ENCODE measurements at places on chromosomes 7 and 10. TPM values are rescaled to one million over a fixed set of nuclear protein-coding genes. Genes with fewer than 3 reads are reported as not detected.
A peak's percentile ranks its signal among the peaks of the same experiment; 100 is the strongest.

CACNA2D1 gene
- total RNA-seq: 37.4 TPM

SEC61G gene
- 271 TPM for total RNA-seq

VPS50 gene
- 17.0 TPM for total RNA-seq

GHRHR gene
- not detected for total RNA-seq

NRCAM gene
- 0.27 TPM for total RNA-seq

SAMD9L gene
- total RNA-seq: 3.3 TPM

- peaks cover 11% of the 10 kb centered on the region for H3K27me3 ChIP-seq
- no peak overlapping the region for H3K27ac ChIP-seq
- peaks cover 9% of the 10 kb centered on the region for H3K4me1 ChIP-seq
- no peak overlapping the region for H3K4me3 ChIP-seq
These were observed 67.1 kb downstream of the MTURN start for GRCh38 chr7:30201921-30202320.

GRCh38 chr10:16470747-16471146 is 33.9 kb downstream of the PTER start:
- H3K36me3 ChIP-seq: no peaks in the 10 kb centered on the region
- H3K4me3 ChIP-seq: no peak overlapping the region
- DNase-seq: no peak
- H3K4me1 ChIP-seq: no peaks in the 10 kb centered on the region
- H3K27ac ChIP-seq: no peak overlapping the region

- H3K36me3 ChIP-seq: no peaks in the 10 kb centered on the region
- peak overlapping the region; percentile 1 for H3K27ac ChIP-seq
- H3K27me3 ChIP-seq: no peaks in the 10 kb centered on the region
- H3K4me3 ChIP-seq: no peak overlapping the region
These were observed 20.2 kb upstream of the SMC3 start for GRCh38 chr10:110547139-110547761.

- no peaks in the 10 kb centered on the region for H3K36me3 ChIP-seq
- H3K27ac ChIP-seq: no peak overlapping the region
- H3K4me1 ChIP-seq: peaks cover 33% of the 10 kb centered on the region
- peak; percentile 82 for DNase-seq
- no peaks in the 10 kb centered on the region for H3K27me3 ChIP-seq
- no peak overlapping the region for H3K4me3 ChIP-seq
These were observed 96.4 kb downstream of the FAS start for GRCh38 chr10:89086801-89087521.

- no peak overlapping the region for H3K4me3 ChIP-seq
- H3K36me3 ChIP-seq: peaks cover 15% of the 10 kb centered on the region
- no peaks in the 10 kb centered on the region for H3K4me1 ChIP-seq
- no peak overlapping the region for H3K27ac ChIP-seq
- DNase-seq: no peak
These were observed 138.3 kb downstream of the DNAJB6 start for GRCh38 chr7:157475095-157475494.

DNA sequence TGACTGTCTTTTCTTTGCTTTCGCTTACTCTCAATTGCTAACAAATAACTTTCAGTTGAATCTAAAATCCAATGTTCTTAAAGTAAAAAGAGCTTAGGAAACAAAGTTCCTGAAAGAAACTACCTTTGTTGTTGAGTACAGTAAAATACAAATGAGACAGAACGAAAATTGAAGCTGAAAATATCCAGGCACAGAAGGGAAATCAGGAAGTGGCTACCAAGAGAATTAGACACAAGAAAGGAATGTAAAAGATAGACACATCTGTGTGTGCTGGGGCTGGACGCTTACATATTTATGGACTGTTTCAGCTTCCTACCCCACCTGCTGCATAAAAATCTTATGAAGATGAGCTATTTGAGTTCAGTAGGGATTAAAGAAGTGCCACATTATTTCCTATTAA is 161.7 kb upstream of the PLXDC2 start:
- H3K27me3 ChIP-seq: no peaks in the 10 kb centered on the region
- peak; percentile 56 for DNase-seq
- peak overlapping the region; percentile 84 for H3K27ac ChIP-seq
- peak overlapping the region; percentile 80 for H3K4me3 ChIP-seq

- no peak overlapping the region for H3K4me3 ChIP-seq
- no peak overlapping the region for H3K27ac ChIP-seq
These were observed 13.9 kb upstream of the DNAJC1 start for GRCh38 chr10:22017283-22018020.

GRCh38 chr10:33270971-33271370 is 63.5 kb downstream of the NRP1 start:
- H3K27ac ChIP-seq: peak overlapping the region; percentile 99
- peaks cover 59% of the 10 kb centered on the region for H3K4me1 ChIP-seq
- no peaks in the 10 kb centered on the region for H3K27me3 ChIP-seq
- DNase-seq: no peak
- no peak overlapping the region for H3K4me3 ChIP-seq

DNA sequence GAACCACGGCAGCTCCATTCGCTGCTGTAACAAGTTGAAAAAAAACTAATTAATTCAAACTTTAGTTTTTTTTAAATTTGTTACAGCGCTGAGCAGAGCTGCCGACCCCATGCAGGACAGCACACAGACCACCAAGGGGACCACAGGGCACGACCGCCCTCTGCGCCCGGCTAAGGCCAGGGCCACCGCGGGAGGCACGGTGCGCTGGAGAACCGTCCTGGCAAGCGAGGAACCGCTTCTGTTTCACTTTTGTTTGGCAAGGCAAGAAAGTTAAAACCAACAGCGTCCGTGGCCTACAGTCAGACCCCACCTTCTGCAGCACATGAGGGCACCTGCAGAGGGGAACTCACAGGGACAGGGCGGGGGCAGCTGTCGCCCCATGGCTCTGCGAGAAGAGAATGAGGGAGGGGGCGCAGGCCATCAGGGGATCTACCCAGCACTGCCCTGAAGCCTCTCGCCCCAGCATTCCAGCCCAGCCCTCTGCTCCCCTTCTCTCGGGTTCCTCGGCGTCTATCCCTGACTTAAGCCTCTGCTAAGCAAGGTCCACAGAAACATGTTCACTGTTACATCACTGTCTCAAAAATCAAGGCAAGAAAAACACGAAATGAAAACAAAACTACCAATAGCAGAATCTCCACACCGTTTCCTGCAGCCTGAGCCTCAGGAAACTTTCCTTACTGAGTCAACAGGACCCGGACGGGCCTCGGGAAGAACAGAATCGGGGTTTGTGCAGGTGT is 204.4 kb downstream of the DIP2C start:
- H3K27me3 ChIP-seq: peaks cover 2% of the 10 kb centered on the region
- H3K27ac ChIP-seq: no peak overlapping the region
- H3K4me3 ChIP-seq: no peak overlapping the region
- peaks cover 8% of the 10 kb centered on the region for H3K36me3 ChIP-seq

GRCh38 chr7:79461660-79462059 is 8.2 kb upstream of the MAGI2 start:
- H3K4me1 ChIP-seq: peaks cover 60% of the 10 kb centered on the region
- no peaks in the 10 kb centered on the region for H3K27me3 ChIP-seq
- peak overlapping the region; percentile 56 for H3K27ac ChIP-seq
- peak; percentile 73 for DNase-seq
- H3K36me3 ChIP-seq: peaks cover 48% of the 10 kb centered on the region

DNA sequence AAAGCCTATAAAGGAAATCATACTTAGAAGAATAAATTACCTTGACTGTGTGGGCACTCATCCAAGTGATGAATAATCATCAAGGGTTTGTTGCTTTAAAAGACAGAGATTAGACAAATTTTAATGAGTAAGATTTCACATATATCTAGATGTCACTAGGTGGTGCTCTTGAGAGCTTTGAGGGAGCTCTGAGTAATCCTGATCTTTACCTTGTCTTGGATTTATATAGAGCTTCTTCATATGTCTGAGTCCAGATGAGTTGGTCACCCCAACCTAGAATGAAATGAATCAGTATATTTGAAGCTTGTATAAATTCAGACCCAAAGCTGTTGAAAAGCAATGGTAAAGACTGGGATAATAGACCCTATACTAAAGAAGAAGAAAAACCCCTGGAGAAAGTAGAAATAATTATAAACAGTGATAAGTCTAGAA is 3.7 kb downstream of the AGR2 start:
- no peak overlapping the region for H3K27ac ChIP-seq
- peaks cover 27% of the 10 kb centered on the region for H3K4me1 ChIP-seq
- DNase-seq: peak; percentile 84

DNA sequence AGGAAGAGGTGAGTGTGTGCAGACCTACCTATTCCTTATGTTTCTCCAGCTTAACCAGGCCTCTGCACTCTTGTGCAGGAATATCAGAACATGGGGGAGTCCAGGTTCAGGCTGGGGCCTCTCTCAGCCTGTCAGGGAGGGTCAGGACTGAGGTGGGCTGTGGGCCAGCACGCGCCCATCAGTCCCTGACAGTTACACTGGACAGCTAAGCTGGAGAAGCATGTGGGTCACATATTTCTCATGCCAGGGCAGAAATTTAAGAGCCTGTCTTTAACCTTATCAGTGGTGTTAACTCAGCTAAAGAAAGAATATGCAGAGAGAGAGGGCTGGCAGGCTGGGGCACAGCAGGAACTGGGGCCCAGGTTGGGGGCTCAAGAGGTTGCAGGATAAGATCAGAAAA is 8.7 kb upstream of the POLD2 start:
- peaks cover 27% of the 10 kb centered on the region for H3K4me1 ChIP-seq
- no peak for DNase-seq
- peaks cover 1% of the 10 kb centered on the region for H3K27me3 ChIP-seq

DNA sequence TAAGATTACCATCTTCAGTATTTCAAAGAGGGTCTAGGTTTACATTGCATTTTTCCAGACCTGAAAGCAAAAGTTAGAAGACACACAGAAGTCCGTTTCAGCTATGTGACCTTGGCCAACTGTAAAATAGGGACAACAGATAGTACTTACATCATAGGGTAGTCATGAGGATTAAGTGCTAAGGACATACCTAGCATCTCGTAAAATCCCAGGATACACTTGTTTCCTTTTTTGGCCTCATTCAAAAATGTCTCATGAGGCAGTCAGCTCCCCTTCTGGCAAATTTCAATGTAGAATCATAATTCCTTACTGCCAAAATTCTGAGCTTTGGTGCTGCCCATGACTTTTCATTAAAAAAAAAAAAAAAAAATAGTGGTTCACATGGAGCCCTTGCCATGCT is 6.4 kb upstream of the DUSP5 start:
- peaks cover 11% of the 10 kb centered on the region for H3K36me3 ChIP-seq
- peak overlapping the region; percentile 83 for H3K27ac ChIP-seq
- H3K4me3 ChIP-seq: peak overlapping the region; percentile 26
- peaks cover 78% of the 10 kb centered on the region for H3K4me1 ChIP-seq
- H3K27me3 ChIP-seq: peaks cover 6% of the 10 kb centered on the region

- DNase-seq: no peak
- H3K4me1 ChIP-seq: peaks cover 19% of the 10 kb centered on the region
- H3K27me3 ChIP-seq: peaks cover 10% of the 10 kb centered on the region
- no peaks in the 10 kb centered on the region for H3K36me3 ChIP-seq
These were observed 81.6 kb upstream of the ANLN start for GRCh38 chr7:36308031-36308430.

DNA sequence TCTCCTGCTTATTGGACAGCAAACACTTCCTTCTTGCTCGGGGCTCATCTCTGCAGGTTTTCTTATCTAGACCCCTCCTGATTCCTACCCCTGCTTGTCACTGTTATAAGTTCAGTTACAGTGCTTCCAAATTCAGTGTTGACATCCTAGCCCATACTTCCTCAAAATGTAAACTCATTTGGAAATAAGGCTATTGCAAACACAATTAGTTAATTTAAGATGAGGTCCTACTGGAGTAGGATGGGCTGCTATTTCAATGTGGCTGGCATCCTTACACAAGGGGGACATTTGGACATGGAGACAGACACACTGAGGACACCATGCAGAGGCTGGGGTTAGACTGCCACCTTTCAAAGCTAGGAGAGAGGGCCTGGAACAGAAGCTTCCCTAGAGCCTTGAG is 85.2 kb upstream of the NPVF start:
- H3K4me1 ChIP-seq: no peaks in the 10 kb centered on the region
- no peak overlapping the region for H3K4me3 ChIP-seq
- no peaks in the 10 kb centered on the region for H3K27me3 ChIP-seq
- H3K27ac ChIP-seq: no peak overlapping the region
- DNase-seq: no peak

DNA sequence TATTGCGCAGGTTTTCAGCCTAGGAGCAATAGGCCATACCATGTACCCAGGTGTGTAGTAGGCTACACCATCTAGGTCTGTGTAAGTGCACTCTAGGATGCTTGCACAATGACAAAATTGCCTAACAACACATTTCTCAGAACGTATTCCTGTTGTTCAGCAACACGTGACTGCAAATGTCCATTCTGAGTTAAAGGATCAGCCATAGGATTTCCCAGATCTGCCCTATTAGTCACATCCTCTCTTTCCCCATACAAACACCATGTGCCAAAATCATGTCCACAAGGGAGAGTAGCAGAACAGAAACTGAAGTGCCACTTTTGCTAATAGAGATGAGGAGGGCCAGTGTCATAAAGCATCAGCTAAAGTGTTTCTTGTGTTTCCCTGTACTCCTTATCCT is 42.6 kb upstream of the AMPH start:
- peaks cover 12% of the 10 kb centered on the region for H3K4me1 ChIP-seq
- no peak overlapping the region for H3K27ac ChIP-seq
- H3K36me3 ChIP-seq: no peaks in the 10 kb centered on the region
- no peak overlapping the region for H3K4me3 ChIP-seq
- DNase-seq: peak; percentile 76

GRCh38 chr10:1085258-1085657 is 29.1 kb downstream of the WDR37 start:
- H3K36me3 ChIP-seq: peaks cover 49% of the 10 kb centered on the region
- no peaks in the 10 kb centered on the region for H3K27me3 ChIP-seq
- no peak for DNase-seq
- no peak overlapping the region for H3K27ac ChIP-seq

DNA sequence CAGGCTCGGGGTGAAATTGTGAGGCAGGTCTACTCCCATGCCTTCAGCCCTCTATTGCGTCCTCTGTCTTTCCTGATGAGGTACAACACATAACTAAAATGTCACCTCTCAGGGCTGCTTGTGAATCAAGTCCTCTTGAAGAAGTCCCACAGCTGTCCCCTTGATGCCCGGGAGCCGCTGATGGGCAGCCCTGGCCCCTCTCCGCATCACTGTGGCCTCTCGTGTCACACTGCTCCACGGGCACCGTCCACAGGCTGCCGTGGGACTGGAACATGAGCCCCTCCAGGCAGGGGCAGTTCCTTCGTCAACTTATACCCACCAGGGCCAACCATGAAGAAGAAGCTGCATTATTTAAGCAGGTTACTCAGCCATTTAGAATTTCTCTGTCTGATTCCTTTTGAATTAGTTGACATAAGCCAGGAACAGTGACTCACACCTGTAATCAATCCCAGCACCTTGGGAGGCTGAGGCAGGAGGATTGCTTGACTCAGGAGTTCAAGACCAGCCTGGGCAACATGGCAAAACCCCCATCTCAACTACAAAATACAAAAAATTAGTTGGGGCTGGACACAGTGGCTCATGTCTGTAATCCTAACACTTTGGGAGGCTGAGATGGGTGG is 58.5 kb upstream of the UBE3C start:
- H3K4me1 ChIP-seq: peaks cover 13% of the 10 kb centered on the region
- H3K36me3 ChIP-seq: no peaks in the 10 kb centered on the region
- DNase-seq: peak; percentile 4
- H3K27me3 ChIP-seq: peaks cover 36% of the 10 kb centered on the region

DNA sequence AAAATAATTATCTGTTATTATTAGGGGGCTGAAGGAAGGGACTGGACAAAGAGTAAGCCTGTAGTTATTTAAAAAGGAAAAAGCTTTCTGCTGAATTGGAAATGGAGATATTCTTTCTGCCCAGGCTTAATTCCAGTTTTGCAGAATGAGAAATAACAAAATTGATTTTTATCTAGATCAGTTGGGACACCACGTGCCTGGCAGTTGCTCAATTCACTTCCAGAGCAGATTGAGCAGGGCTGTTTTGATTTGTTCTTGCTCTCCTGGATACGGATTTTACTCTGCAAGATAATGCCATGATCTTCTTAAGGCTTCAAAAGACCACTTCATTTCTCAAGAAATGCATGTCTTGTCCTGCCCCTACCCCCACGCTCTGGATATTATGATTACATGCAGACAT is 524.3 kb downstream of the TCERG1L start:
- DNase-seq: no peak
- no peak overlapping the region for H3K4me3 ChIP-seq
